RCC 7860 (cell line): ENCODE measurements at places on chromosomes 3 and 15.

GRCh38 chr3:35081899-35082298 is 557.4 kb upstream of the ARPP21 start:
- no peak for DNase-seq

DNA sequence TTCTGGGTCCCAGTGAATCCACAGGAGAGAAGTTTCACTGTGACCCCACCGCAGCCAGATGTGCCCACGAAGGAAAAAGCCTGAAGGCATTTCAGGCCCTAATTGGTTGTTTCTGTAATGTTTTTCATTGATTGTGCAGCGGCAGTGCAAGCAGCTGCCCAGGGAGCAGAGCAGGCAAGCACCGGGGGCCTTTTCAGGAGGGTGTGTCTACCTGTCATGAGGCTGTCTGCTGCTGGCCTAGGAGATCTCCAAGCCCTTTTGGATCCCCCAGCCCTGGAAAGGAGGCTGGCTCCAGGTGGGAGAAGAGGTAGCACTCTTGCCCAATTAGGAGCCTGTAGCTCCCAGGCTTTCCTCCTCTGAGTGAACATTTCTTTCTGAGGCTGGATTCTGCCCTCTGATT is 108.8 kb downstream of the EPHB1 start:
- no peak for DNase-seq

GRCh38 chr3:69786854-69787253 is 47.6 kb downstream of the MITF start:
- no peak for DNase-seq

- no peak for DNase-seq
Observed at GRCh38 chr3:107524326-107524840, 1.6 kb downstream of the BBX start.

GRCh38 chr15:62067448-62068044 is 769 bp downstream of the C2CD4A start:
- no peak for DNase-seq

DNA sequence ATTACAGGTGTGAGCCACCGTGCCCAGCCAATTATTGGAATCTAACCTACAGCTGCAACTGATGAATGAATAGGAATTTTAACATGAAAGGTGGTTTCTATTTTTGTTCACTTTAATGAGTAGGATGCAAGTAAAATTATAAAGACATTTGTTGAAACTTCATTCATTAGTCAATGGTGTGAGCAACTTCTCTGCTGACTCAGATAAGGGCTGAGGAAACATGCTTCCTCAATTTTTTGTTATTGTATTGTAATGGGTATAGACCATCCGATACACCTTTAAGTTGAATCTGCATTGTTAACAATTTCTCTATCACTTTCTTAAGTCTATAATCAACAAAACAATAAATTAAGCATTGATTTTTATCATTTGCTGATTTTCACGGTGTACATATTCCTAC is 127.8 kb downstream of the STAG1 start:
- no peak for DNase-seq

DNA sequence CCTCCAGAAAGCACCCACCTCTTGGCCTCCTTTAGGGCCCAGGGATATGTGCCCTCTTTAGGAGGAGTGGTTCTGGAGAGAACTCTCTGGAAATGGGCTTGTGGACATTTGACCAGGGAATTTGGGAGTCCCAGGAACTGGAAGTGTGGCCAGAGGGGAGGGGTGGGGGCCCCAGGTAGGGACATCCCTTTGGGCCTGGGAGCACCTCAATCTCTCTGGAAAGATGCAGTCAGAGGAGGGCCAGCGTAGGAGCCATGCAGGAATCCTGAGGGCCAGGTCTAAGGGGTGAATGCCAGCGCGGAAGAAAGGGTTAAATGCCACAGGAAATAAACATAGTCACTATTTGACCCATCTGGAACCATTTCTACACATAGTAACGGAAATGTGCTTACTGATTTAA is 50.3 kb upstream of the ITGA11 start:
- no peak for DNase-seq
